ENCODE measurements at places on chromosomes 7 and 10.

DNA sequence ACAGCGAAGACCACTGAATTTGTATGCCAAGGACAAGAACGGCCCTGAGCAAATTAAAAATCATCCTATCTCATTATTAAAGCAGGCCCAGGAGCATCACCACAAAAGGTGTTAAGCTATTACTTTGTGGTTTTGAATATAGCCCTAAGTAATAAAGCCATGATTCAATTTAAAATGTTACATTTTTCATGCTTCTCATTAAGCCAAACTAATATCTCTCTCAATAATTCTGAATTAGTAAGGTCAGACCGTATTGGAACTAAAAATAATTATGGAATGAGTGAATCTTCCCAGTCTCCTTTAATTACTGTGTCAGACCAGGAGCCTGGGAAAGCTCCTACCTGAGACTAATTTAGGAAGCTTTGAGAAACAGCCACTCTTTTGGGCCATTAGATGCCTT lies 162.4 kb downstream of the SORCS1 start:
- DNase-seq, result no peak

DNA sequence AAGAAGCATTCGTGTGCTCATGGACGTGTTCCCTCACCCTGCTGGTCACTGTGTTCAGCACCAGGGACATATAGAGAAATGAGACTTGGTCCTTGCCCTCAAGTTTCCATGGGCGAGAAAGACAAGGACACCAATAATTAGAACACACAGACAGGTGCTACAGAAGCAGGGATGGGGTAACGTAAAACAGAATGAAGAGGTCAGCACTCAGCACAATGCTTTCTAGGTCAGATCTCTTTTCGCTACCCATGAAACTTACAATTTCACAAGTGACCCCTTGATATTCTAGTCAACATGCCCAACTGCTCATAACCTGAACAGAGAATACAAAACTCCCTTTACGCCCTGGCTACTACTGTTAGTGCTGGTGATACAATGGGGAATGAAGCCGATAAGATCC lies 6.0 kb upstream of the ANK3 start:
- DNase-seq, result no peak

- no peak for DNase-seq
Measured at GRCh38 chr10:44925224-44925623, 14.1 kb downstream of the TMEM72 start.

DNA sequence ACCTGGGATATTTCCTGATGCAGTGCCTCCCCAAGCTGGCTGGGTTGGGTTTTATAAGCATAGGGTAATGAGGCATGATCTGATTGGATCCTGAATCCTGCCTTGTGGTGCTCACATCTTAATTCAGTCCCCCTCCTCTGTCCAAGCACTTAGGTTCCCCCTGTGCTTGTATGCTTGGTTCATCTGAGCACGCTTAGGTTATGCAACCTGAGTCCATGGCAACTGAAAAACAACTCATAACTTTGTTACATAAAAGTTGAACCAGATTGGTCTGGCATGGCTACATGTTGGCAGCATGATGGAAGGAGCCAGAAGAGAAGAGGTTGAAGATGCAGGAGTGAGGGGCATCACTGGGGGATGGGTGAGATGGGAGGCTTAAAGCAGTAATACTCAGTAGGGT lies 57.3 kb upstream of the OSBPL3 start:
- DNase-seq, result no peak

DNA sequence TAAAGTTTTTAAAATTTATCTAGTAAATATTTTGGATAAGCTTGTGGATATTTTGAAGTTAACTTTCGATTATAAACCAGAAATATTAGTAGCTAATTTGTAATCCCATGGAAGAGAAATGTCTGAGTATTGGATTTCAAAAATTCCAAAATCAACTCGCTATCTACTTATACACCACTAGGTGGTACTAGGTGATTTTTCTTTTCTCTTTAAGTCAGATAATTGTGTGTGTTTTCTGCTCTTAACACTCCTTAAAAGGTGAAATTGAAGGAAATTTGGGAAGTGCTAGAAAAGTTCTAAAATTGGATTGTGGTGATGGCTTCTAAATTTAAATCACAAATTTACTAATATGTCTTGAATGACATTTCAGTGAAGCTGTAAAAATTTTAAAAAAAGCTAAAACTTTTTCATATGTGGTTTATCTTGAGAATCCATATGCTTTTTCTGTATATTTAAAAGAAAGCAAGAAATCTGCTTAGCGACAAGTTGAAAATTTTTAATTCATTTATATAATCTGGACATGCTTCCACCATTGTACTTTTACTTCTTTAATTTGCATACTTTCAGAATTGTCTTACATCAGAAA lies 90.2 kb downstream of the IPMK start:
- no peak for DNase-seq
